RKO (cell line): ENCODE measurements at places on chromosomes 2 and 18.

DNA sequence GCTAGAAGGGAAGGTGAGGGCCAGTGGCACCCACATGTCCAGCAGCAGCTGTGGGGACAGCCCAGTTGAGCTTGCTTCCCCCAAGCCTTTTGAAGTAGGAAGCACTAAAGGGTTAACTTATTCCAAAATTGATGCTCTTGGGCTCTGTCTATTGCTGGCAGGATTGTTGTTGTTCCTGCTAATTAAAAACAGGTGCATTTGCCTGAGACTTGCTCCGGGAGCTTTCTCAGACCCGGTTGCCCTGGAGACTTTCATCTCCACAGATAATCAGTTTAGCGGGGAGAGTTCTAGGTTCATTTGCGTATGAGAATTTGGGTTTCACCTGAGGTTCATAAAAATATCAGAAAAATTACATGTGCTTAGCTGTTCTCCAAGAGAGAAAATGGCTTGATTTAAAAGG is 277.3 kb downstream of the LRATD1 start:
- DNase-seq, result no peak

DNA sequence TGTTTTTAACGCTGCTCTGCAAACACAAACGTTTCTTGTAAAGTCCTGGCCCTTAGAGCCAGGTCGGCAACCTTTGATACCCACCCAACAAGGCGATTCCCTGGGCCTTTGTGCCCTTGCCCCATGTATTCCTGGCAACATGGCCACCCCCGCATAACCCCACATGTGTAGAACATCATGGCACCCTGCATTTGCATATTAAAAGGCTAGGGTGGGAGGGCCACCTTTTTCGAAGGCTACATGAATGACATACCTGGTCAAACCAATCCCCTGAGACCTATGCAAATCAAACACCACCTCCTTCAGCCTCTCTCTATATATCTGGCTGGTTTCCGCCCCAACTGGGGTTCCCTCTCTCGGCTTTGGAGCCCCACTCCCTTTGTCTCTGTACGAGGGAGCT is 105.2 kb downstream of the MYO5B start:
- DNase-seq, result no peak

- DNase-seq, result no peak
Measured at GRCh38 chr2:187470698-187471097, 22.6 kb upstream of the CALCRL start.

- DNase-seq, result no peak
Measured at GRCh38 chr2:71813807-71814470, 333.7 kb downstream of the CYP26B1 start.

DNA sequence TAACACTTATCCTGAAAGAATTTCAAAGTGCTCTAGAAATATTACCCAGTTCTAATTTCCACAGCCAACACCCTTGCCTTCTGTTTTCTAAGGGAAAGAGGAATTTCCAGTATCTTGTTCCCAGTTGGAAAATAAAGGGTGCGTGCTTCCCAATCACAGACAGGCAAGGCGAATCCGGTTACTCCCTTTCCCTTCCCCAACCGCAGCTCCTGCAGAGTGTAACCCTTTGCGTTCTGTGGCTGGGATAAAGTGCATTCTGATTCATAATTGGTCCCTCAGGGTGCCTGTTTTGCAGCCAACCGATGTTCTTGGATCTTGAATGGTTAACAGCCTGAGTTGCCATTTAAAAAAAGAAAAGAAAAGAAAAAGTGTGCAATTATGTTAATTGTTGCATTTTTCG is 40.6 kb upstream of the PGAP1 start:
- DNase-seq, result no peak

DNA sequence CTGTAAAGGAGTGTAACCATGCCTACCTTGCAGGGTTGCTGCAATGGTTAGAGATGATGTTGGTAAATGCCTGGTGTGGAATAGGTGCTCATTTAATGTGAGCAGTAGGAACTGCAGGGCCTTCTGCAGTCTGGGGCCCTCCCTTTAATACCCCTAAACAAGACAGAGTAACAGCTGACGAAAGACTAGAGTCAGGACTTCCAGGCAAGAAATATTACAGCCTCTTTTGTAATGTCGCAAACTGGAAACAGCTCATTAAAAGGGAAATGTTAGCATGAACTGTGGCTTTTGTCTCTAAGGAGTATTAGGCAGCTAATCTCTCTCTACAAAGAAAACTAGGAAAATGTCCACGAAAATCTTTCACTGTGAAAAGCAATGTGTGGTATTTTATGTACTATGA is 26.0 kb downstream of the MARCO start:
- no peak for DNase-seq

DNA sequence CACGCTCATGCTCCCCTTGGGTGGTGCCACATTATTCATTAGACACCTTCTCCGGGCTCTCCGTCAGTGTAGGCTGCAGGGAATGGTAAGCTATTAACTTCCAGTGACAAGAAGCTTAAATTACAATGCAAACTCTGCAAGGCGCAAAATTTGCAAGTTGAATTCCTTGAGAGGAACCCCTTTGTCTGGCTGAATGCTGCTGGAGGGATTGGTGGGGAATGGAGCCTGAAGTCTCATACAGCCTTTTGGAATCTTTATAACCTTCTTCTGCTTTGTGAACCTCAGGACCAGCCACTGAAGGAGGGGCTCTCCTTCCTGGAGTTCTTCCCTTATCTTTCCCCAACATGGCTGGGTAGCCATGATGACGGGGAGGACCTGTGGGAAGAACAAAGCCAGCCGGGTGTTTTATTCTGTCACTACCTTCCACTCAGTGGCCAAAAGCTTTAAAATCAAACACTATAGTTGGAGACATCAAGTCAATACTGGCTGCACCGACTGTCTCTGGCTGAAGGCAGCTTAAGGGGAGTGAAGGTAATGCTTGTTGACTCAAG is 220.9 kb upstream of the EPHA4 start:
- no peak for DNase-seq

DNA sequence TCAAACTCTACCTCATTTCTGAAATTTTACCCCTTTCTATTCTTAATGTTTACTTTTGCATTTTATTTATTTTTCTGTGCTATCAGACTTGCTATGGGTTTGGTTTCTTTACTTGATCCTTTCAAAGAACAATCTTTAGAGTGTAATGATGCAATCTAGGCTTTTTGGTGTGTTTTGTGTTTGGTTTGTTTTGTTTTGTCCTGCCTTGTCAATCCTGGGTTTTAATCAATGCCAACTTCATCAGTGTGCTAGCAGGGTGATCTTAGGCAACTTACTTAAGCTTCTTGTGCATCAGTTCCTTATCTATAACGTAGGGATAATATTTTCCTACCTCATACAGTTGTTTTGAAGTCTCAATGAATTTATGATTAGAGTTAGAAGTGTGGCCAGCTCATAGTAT is 350.4 kb downstream of the NR4A2 start:
- DNase-seq, result no peak
